Transverse colon (tissue), 4 donors: ENCODE measurements at places on chromosomes 13 and 19. TPM values are rescaled to one million over a fixed set of nuclear protein-coding genes. Genes with fewer than 3 reads are reported as not detected.

GRCh38 chr13:40352380-40352778 lies 314.1 kb downstream of the FOXO1 start:
- no peak for DNase-seq

- peak; percentile 65 for DNase-seq
Observed at GRCh38 chr19:17109962-17110598, 34.5 kb downstream of the MYO9B start.

ICAM4 gene
- total RNA-seq, result 0.55 TPM

DNA sequence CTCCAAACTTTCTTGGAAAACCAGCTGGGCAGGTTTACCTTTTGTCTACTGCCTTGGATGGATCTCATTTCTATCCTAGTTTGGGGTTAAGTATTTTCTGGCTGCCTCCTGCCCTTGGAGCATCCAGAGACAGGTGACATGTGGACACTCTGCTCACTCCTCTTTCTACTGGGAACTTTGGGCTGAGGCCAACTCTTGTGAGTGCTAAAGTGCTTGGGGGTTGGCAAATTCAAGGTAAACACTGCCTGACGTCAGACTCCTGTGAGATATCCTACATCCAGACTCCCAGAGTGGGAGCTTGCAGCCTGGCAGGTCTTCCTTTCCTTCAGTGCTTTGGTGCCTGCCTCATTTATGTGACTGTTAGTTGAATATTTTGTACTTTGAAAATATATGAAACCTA lies 388.1 kb downstream of the KCNRG start:
- no peak for DNase-seq

- no peak for DNase-seq
Observed at GRCh38 chr19:50770888-50771287, 624 bp downstream of the GPR32 start.

DNA sequence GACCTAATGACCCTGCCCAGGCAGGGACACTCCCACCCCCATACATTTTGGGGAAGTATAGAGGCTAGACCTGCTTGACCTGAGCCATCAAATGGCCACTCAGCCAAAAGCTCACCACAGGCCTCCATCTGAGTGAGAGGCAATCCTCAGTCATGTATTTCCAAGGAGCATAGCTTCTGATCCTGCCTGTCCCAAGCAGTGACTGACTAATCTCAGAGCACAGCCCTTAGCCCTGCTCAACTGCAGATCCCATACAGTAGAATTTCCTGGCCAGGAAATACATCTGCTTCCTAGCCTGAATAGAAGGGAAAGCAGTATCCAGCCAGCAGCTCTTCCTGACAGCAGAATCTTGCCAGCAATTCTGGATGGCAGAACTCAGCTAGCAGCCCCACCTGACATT lies 880.6 kb upstream of the GPC6 start:
- no peak for DNase-seq

GRCh38 chr13:49403996-49404702 lies 39.7 kb downstream of the CAB39L start:
- DNase-seq, result no peak

DNA sequence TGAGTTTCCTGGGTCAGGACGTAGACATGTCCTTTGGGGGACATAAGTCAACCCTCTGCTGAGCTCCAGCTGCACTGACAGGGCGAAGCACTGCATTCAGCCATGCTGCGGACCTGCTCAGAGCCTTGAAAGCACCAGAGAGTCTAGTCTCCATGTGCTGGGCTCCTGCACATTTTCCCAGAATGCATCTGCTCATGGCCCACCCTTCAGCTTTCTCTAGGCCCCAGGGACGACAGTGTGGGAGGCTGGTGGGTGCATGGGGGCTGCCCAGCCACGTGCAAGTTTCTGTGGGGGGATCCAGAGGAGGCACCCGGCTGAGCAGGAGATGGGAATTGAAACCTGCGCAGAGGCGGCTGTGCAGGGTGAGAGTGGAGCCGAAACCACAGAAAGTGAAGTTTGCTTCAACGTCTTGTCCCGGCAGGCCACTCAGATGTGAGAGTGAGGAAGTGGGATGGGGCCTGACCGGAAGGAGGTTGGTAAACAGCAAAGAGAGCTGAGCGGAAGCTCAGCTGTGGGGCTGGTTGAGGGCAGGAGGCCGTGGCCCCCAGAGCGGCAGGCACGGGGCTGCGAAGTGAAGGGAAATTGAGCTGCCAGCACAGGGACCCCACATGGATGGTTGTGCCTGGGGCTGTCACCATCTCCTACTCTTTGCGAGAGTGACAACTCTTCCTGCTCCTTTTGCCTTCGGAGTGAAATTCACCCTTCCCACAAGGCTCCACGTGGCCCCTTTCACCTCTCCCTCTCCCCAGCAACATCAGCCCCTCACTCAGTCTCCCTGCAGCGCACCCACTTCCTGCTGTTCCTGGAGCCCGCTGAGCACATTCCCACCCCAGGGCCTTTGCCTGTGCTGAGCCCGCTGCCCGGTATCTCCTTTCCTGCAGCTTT lies 11.8 kb downstream of the PGLS start:
- peak; percentile 73 for DNase-seq

IL11 gene
- not detected for total RNA-seq

DNA sequence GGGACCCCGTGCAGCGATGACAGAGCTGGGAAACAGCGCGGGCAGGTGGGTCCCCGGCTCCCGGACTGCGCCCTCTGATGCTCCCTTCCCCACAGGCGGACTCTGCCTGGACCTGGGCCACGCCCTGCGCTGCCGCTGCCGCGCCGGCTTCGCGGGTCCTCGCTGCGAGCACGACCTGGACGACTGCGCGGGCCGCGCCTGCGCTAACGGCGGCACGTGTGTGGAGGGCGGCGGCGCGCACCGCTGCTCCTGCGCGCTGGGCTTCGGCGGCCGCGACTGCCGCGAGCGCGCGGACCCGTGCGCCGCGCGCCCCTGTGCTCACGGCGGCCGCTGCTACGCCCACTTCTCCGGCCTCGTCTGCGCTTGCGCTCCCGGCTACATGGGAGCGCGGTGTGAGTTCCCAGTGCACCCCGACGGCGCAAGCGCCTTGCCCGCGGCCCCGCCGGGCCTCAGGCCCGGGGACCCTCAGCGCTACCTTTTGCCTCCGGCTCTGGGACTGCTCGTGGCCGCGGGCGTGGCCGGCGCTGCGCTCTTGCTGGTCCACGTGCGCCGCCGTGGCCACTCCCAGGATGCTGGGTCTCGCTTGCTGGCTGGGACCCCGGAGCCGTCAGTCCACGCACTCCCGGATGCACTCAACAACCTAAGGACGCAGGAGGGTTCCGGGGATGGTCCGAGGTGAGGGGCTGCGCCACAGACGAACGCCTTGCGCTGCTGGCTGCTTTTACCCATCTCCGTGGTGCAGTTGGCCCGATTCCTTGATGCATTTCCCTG lies 7.8 kb upstream of the SELENOV start:
- DNase-seq, result no peak

- DNase-seq, result no peak
Observed at GRCh38 chr19:37907735-37908455, 887 bp downstream of the SIPA1L3 start.

GRCh38 chr13:83450591-83450990 lies 431.7 kb downstream of the SLITRK1 start:
- DNase-seq, result no peak

ABCA7 gene
- total RNA-seq, result 90.0 TPM

- DNase-seq, result no peak
Observed at GRCh38 chr13:46903748-46904147, 6.9 kb upstream of the HTR2A start.

GJB2 gene
- 15.3 TPM for total RNA-seq

GRCh38 chr13:102237230-102237629 lies 164.6 kb downstream of the FGF14 start:
- no peak for DNase-seq

DNA sequence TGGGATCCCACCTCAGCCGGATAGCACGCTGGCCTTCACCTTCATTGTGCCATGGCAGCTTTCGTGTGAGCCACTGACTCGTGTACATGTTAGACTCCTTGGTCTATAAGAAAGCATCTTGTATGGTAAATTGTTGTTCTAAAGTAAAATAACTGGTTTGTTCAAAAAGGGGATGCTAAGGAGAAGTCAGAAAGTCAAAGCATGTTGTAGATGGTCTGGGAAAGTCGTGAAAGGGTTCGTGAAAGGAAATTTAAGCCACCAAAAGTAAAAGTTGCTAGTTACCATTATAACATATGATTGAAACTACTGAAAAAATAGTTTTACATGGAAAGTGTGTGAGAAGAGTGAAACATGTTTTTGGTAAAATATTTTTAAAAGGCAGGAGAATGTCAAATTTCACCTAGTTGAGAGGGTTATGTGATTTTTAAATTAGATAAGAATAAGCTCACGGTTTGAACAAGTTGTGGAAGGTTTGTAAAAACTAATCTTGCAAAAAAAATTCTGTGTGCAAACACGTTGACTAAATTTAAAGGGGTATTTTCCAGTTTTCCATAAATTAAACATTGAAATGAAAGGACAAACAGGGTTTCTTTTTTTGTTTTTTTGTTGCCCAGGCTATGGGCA lies 23.4 kb downstream of the DPRX start:
- no peak for DNase-seq

DNA sequence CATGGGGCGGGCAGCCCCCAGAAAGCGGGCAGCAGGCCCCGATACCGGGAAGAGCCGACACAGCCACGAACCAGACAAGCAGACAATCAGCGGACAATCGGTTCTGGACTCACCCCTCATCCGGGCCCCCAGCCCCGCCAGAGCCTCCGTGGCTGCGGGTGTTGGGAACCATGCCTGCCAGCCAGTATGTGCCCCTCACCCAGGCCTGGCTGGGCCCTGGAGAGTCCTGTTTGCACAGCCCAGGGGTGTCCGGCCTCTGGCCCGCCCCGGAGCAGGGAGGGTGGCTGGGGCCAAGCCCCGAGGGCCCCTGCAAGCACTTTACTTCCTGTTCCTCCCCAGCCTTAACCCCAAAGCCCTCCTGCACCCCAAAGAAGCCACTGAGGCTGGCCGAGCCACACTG lies 7.8 kb downstream of the PODNL1 start:
- no peak for DNase-seq

DNA sequence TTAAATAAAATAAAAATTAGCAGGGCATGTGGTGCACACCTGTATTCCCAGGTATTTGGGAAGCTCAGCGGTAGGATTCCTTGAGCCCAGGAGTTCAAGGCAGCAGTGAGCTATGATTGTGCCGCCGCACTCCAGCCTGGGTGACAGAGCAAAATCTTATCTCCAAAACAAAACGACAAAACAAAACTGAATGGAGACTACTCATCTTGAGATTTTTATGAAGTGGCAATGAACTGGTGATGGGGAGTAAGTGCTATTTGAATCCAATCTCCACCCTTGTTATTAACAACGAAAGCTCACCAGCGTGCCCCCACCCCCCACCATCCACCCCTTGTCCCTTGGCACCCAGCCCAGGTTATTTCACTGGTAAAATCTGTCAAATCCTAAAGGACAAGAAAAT lies 45.2 kb upstream of the URI1 start:
- no peak for DNase-seq

DNA sequence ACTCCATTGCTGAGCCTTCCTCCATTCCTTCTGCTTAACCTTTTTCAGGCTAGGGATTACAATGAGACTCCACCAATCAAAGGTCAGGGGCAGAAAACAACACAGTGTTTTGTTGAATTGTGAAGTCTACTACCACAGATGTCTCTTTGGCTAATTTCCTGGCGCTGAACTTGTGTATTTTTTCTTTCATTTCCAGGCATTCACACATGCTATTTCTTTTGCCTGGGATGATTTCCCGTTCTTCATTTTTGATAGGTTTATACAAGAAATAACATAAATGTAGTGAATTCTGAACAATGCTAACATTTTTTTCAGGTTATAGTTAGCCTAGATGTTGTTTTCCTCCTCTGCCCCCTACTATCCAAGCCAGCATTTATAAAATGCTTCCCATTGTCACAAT lies 64.3 kb downstream of the OLFM4 start:
- no peak for DNase-seq
